Stimulated activated CD8-positive, alpha-beta memory T cell treated with anti-CD3 and anti-CD28 coated beads, Interleukin-7, amount 100 ng/mL, for 24 hours (primary cell): ENCODE measurements at places on chromosomes 5 and 9.

DNA sequence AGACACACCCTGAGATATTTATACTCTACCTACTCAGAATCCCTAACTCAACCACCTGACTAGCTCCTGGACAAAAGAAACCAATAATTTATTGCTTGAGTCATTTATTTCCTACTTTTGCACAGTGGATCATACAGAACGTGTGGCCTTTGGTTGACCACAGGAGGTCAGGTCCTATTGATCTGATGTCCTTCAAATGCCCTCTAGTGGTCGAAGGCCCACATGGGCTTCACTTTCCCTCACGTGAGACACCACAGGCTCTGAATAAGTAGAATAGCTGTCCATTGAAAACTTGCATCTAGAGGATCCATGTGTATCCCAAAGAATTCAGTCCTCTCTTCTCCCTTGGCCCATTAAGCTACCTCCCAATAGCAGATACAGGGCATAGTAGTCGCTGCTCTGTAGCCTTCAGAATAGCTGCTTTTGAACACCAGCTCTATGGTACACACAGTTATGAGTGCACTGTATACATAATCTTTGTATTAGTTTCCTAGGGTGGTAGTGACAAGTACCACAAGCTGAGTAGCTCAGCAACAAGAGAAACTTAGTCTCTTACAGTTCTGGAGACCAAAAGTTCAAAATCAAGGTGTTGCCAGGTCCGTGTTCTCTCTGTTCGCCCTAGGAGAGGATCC is 177.6 kb upstream of the SMARCA2 start:
- no peak for DNase-seq

- no peak for DNase-seq
Observed at GRCh38 chr9:34190996-34191892, 12.4 kb downstream of the UBAP1 start.

DNA sequence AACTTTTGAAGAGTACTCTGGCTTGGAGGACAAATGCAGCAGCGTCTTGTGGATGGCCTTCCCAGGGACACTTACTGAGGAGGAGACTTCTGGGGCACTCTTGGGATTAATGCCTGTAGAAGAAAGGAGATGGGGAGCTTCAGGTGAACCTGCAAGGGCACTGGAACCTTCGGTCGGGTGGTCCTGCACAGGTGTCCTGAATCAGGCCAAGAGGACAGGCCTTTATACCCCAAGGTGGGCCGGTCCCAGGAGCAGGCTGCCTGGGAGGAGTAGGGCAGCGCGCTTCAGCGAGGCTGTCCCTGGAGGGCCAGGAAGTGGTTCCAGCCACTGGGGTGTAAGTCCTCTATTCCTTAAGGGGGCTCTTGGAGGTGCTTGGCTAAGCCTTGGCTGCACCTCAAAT is 27.9 kb downstream of the GADD45G start:
- DNase-seq = no peak

DNA sequence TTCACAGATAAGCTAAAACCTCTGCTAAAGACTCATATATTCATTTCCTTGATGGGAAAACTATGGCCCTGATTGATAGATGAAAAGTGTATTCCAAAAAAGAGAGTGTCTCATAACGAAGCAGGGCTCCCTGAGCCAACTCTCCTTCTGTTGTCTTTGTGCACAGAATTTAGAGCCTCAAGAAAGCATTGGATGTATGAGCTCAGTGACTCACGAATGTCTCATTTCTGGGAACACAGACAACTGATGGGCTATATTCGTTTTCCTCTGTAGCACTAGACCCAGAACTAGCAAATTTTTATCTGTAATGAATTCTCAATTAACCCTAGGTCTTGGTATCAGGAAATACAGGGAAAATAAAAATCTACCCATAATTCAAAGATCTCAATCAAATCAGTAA is 88.4 kb downstream of the LMNB1 start:
- DNase-seq = no peak

DNA sequence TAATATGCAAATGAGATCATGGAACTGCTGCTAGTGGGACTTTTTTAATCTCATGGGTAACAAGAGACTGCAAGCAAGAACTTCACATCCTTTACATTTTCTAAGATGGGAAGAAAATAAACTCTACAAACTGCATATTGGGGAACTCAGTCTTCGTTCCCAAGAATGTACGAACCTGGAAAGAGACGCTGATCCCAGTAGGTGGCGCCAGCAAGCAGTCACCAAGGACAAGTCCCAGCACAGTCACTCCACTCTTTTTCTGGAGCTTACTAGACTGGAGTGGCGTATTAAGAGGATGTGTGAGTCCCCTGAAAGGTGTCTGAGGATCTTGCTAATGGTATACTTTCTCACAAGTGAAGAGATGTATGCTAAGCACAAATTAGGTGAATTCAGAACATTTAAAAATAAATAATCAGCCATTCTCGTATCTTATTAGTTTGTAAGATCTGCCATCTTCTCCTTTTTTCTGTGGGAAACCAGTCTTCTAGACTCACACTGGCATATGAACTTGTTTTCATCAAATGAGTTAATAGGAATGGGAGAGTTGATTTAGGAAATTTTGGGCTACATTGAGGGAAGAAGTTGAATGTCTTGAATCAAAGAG is 16.0 kb upstream of the PUM3 start:
- peak; percentile 19 for DNase-seq

DNA sequence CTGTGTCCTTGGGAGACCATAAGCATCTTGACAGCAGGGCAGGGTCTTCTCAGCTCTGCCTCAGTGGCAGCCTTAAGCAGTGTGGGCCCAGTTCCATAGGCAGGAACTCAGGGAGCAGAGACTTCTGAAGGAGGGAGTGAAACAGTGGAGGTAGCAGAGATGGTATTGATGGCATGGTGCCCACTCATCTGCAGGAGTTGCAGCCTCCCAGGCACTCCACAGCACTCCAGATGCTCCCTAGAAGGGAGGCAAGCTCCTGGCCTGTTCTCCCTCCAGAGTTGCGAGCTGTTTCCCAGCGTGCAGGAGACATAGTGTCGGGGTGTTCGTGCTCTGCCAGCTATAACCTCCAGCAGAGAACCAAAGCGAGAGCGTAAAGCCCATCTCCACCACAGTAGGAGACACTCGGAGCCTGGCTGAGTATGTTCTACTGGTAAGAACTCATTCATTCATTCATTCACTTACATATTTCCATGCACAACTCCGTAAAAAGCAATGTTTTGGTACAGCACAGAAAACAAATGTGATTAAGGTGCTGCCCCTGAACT is 31.4 kb upstream of the UNC5A start:
- no peak for DNase-seq
